Stimulated activated CD4-positive, alpha-beta T cell treated with anti-CD3 and anti-CD28 coated beads, Interleukin-1b, Interleukin-23, amount 100 ng/mL, for 1 hour (primary cell): ENCODE measurements at places on chromosomes 7 and 10.

DNA sequence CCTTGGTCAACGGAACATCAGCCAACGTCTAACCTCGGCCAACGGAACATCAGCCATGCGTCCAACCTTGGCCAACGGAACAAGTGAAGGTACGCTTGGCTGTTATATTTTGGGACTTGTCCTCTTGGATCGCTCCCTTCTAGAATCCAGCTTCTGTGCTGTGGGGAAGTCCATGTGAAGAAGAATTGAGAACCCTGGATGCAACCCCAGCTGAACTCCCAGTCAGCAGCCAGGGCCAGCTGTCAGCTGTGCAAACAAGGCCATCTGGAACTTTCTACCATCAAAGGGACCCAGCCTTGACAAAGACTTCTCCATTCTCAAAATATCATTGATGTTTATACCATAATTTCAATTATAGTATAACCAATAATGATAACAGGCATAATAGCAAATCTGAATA lies 43.3 kb upstream of the ITGA8 start:
- DNase-seq: no peak

DNA sequence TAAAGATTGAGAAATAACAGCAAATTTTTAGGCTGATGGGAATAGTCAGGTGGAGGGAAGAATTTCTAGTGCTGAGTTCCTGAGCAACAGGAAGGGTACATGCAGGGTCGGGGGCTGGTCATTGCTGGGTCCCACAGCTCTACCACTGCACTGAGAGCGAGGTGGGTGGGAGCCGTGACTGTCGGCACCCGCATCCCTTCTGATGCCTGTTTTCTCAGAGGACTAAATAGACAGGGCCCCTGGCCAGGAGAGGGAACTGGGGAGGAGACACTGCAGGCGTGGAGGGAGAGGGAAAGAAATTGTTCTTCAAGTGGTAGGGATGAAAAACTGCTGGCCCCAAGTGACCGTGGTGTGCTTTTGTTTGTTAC lies 7.3 kb downstream of the GTPBP4 start:
- DNase-seq: no peak

DNA sequence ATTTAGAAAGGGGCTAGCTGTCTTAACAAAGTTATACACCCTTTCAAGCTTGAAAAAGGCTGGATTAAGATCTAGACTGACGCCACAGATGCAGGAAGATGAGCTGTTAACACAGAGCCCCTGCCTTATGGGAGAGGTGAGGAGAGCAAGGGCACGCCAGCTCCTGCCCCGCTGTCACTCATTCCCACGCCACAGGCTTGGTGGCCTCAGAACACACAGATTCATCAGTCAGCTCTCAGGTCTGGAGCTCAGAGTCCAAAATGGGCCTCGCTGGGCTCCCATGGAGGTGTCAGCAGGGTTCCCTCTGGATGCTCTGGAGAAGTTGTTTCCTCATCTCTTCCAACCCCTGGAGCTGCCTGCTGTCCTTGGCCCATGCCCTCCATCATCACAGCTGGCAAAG lies 554.2 kb downstream of the TCERG1L start:
- DNase-seq: no peak

DNA sequence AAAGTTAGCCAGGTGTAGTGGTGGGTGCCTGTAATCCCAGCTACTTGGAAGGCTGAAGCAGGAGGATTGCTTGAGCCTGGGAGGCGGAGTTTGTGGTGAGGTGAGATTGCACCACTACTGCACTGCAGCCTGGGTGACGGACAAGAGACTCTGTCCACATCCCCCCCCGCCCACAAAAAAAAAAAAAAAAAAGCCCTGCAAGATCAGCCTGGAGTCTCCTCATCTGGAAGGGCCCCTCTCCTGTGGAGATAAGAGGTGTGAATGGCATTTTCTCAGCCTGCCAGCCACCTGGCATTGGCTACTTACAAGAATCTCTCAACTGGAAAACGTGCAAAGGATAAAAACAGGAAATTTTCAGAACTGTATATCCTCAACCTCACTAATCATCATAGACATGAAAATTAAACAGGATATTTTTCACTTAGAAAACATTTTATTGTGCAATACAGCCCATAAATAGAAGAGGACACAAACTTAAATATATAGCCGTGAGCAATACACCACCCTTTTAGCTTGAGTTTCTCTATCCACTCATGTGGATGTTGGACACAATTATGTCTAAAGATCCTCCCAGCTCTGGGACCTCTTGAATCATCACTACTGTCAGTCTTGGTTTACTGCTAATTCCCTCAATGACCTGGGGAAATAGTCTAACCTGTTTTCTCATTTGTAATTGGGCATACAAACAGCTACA lies 11.3 kb upstream of the TSPAN15 start:
- DNase-seq: no peak

DNA sequence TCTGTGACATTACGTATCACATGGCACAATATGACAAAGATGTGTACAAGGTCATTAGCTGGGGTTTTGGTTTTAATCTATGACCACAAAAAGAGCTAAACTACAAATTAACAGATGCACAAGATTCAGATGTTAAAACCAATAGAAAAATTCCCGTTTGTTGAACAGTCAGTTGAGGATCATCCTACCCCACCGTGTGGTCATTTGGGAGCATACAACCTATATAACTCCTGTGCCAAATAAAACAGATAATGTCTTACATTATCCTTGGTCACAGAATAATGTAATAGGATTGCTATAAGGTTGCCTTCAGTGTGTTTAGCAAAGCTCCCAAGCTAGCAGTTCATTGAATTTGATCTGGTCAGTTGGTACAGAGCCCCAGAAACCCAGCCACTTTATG lies 28.2 kb downstream of the ASNS start:
- DNase-seq: no peak

- peak; percentile 91 for DNase-seq
Observed at GRCh38 chr7:142808802-142809583, 38.2 kb downstream of the PRSS2 start.

GRCh38 chr10:101241840-101242707 lies 12.8 kb upstream of the LBX1 start:
- DNase-seq: no peak

GRCh38 chr10:43599333-43599732 lies 6.9 kb upstream of the ZNF485 start:
- no peak for DNase-seq

DNA sequence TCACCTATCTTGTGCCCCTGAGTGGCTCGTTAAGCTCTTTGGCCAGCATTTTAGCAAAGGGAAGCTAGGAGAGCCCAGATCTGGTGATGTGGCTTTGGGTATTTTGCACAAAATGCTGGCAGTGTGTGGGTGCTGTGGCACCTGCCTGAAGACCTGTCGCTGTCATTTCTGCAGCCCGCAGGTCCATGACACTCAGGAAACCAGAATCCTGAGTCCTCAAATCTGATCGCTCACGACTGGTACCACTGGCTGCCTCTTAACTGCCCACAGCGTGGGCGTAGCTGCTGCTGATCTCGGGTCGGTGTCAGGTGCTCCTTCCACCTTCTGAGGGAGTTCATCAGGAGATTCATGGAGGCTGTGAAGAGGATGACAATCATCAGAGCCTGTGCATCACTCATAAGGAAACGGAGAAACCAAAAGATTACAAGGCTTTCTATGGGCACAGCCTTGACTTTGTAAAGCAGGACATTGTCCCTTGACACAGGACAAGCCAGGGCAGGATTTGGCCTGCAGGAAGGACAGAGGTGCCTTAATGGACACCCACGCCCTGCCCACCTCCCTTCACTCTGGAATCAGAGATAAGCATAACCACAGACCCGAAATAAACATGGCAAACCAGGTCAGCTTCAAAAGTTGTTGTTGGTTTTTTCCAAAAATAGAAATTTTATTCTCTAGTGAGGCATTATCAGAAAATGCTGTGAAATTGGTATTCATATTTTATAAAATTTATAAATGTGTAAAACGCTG lies 71.0 kb upstream of the STK17A start:
- DNase-seq: no peak

- DNase-seq: no peak
Observed at GRCh38 chr7:27094304-27095049, 1.3 kb downstream of the HOXA1 start.

DNA sequence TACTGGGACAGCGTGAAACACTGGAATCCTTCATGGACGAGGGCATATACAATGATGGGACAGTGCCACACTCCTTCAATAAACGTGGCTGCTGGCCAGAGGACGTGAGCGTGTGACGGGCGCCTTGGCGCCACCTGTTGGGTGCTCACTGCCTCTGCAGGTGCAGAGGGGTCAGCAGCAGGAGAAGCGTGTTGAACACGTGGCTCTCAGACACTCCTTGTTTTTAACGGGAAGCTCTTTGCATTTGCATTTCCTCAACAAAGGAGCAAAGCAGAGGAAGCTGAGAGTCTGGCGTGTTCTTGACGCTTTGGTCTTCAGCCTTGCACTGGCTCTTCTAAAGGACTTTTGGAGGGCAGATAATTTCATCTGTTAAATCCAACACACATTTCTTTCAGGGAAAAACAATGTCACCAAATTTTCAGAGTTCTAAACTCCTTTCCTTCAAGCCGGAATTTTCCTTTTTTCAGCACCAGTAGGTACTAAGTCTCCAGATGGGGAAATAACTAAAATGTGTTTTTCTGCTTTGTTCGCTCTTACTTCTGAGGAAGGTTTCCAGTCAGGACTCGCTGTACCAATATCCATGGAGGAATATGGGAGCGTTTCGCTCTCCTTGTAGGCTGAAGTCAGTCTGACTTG lies 2.9 kb upstream of the GET4 start:
- peak; percentile 36 for DNase-seq

DNA sequence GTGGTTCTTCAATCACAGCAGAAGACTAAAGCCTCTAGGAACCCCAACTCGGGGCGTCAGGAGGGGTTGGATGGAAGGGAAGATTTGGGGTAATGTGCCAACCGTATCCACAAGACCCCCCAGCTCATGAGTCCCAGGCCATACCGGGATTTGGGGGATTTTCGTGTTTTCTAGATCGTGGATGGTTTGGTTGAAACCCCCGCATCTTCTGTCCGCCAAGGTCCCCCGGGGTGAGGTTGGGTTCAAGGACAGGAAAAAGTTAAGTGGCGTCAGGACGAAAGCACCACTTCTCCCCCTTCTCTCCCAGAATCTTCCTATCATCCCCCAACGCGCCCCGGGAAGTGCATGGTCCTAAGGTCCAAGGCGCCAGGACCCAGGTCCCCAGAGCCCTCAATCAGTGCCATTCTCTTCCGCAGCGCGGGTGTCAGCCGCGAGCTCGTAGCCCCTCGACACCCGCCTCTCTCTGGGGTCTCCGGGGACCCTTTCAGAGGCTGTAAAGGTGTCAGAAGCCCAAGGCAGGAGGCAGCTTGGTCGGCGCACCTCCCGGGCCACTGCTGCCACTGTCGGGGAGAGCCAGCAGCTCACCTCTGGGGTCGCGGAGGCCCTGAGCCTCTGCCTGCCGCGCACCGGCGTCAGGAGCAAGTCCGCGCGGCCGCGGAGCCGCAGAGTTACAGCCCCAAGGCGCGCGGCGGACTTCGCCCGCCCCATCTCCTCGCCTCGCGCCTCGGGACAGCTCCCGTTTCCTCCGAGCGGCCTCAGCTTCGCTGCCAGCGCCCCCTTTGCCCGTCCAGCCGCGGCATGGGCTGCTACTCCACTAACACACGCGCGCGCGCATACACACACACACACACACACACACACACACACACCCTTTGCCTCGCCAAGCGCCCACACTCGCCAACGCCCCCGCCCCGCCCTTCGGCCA lies 1.5 kb downstream of the MKX start:
- no peak for DNase-seq

GRCh38 chr10:131271966-131272365 lies 39.6 kb downstream of the TCERG1L start:
- DNase-seq: no peak
